HAP-1 (cell line): ENCODE measurements at places on chromosomes 4 and X.

DNA sequence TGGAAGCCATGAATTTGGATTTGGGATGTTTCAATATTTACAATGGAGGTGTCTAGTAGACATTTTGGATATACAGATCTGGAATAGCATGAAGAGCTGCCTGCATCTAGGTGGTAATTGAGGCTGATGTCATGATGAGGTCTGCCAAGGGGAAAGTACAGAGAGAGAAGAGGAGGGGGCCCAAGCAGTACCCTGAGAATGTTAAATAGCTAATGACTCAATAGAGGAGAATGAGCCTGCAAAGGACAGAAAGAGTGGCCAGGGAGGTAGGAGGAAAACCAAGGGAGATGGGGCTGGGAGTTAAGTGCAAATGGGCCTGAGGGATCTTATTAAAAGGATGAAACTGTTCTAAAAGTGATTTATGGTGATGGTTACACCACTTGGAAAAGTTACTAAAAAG is 182.2 kb upstream of the KIT start:
- DNase-seq: no peak

- DNase-seq: no peak
These were observed 243.8 kb downstream of the PPP3CA start for GRCh38 chr4:101103381-101104142.

GRCh38 chrX:137101273-137101990 is 67.6 kb upstream of the GPR101 start:
- no peak for DNase-seq

DNA sequence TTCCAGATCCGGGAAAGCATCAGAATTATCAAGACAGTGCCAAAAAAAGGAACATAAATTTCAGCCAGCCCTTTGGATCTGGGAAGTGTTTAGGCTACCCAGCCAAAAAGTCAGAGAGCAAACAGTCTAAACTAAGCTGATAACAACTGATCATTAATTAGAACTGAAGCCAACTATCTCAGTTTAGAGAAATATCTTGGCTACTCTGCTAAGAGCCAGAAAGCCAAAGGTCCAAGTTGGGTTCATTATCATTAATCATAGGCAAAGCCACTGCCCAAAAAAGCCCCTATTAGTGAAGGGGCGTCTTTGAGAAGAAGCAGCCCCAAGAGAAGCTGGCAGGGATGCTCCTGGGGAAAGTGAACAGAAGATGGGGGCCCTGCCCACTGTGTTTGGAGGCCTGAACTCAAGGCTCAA is 37.0 kb upstream of the SHISA3 start:
- DNase-seq: no peak

GRCh38 chr4:107044170-107044569 is 8.1 kb upstream of the DKK2 start:
- DNase-seq: no peak

- peak; percentile 57 for DNase-seq
These were observed at the start of gene PLCXD1 for GRCh38 chrX:281166-281999. PLCXD1 (plus strand) TSS chrX:281381; CDS start chrX:284188, 2,807 bp downstream.

DNA sequence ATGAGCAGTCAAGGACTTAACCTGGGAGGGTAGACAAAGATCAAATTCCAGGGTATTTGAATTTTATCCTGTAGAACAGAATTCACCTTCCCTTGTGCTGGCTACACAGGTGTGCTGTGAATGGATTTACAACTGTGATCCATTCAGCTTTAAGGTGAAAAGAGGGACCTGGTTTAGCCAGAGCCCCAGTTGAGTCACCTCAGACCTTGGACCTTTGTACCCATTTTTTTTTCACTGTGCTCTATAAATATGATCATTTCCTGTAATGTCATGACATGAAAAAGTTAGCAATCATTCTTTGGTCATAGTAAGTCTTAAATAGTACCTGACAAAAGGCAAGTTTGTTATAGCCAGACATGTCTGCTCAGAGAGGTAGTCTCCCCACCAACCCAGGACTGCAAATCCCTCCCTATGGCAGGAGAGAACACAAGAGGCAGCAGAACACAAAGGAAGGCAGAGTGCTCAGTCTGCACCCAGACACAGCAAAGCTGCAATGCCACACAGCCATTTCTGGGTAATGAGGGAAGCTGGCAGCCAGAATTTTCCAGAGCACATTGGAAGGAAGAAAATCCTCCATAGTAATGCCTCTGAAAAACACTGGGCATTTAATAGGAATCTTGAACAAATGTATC is 77.9 kb downstream of the CXXC4 start:
- DNase-seq: no peak

GRCh38 chrX:28177202-28177601 is 196.0 kb upstream of the DCAF8L1 start:
- DNase-seq: peak; percentile 39

DNA sequence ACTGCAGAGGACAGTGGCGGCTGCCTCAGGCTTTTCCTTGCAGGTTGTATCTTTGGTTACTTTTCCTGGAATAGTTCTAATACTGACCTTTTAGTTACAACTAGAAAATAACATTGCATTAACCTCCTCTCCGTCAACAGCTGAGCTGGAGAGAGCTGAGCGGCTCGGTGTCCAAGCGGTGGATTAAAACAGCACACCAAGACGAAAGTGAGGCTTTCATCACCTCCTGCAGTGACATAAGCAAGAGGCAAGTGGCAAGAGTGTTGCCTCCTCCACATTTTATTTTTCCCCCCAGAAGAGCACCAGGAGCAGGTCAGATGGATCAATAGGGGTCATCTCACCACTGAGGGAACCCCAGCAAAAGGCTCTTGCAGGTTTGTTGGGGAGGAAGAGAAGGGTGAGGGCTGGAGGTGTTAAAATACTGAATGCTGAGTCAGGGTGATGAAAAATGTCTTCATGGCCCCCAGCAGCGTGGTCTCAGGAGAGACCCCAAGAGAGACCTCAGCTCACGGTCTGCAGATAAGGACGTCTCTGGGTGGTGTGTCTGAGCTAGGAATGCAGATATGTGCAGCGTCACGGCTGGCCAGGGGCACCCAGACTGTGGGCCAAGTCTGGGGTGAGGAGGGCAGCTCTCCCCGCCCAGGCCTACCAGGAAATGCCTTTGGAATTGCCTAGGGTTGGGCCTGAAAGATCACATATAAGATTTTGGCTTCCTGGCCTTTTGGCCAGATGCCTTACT is 50.3 kb downstream of the CASP3 start:
- DNase-seq: no peak

DNA sequence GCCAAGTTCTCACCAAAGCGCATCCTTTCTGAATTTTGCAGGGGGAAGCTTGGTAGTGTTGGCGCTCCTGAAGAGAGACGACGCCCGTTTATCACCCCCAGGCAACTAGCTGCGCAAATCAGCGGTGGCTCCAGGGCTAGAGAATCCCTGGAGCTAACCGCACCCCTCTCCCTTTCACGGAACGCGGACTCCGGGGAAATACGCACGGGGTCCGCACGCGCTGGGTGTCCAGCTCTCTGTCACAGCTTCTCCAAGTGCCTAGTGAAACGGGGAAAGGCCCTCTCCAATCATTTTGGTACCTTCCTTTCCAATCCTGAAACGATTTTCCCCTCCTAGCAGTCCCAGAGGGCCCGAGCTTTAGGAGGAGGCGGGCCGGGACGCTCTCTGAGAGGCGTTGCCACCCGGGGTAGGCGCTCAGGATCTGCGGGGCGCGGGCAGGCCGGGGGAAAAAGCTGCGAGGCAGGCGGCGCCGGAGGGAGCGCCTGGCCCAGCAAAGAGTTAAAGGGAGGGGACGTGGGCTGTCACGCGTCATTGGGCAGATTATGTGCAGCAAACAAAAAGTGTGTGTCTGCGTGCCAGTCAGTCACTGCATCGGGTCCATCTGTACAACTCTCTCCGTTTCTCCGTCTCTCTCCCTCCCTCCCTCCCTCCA is at the start of gene PRDM8:
PRDM8 (plus strand) TSS at position 582 of the 652 bp plus-strand sequence. CDS start 2,578 bp downstream, outside the sequence.
- no peak for DNase-seq

- no peak for DNase-seq
These were observed 282.4 kb downstream of the ANK2 start for GRCh38 chr4:113331811-113332210.
